ENCODE measurements at places on chromosomes 1 and 21.
A peak's percentile ranks its signal among the peaks of the same experiment; 100 is the strongest.

GRCh38 chr21:31182231-31183140, 144.2 kb upstream of the KRTAP19-8 start:
- DNase-seq: no peak

DNA sequence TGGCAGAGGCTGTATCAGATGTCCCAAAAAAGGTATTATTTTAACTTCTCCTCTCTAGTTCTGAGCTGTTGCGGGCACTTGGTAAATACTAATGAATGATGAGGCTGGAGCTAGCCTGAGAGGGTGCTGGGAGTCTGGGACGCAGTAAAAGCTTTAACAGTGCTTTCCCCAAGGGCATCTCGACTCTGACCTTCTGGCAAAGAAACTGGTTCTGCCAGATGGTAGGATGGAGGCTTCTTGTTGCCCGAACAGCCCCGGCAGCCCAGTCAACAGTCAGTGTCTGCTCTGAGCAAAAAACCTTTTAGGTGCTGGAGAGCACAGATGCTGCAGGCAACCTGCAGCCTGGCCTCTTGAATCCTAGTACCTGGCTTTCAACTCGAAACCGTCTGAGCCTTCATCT, 2.5 kb upstream of the PNRC2 start:
- no peak for DNase-seq

- peak; percentile 43 for DNase-seq
Measured at GRCh38 chr1:67674260-67675011, 10.6 kb upstream of the GADD45A start.

DNA sequence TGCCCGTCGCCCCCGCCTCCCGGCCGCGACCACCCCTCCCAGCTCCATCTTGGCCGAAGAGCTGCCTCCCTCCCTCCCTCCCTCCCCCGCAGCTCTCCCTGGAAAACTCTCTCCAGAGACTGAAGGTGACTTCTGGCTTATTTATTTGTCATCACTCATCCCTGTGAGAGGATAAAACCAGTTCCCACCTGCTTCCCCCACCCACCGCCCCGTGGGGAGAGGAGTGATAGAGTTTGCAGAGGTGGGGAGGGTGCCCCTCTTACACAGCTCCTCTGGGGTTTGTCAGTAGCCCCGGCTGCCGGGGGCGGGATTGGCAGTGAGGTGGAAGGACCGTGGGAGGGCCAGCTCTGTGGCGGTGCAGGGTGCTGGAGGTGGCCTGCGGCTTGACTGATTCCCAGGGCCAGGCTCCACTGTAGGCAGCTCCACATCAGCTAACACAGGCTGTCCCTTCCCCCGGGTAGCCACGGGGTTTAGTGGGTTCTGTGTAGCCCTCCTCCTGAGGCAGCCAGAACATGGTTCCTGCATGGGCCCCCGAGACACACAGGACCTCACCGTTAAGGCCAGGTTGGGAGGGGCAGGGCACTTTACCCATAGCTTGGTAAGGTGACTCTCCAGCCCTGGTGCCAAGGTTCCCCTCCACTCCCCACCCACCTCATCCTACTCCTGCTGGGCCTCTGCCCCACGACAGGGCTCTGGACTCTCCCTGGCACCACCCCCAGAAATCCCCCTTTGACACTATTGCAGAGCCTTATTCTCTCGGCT, 62.2 kb downstream of the ELK4 start:
- DNase-seq: no peak

GRCh38 chr1:212791261-212791675, 309 bp downstream of the NSL1 start:
- peak; percentile 91 for DNase-seq

GRCh38 chr21:41410767-41411448, 15.1 kb upstream of the MX1 start:
- no peak for DNase-seq
